Mesenteric fat pad (tissue), 1 donor: ENCODE measurements at places on chromosomes 12 and 14.

- no peak for DNase-seq
These were observed 63.2 kb downstream of the ATP2B1 start for GRCh38 chr12:89645434-89645833.

- DNase-seq = no peak
These were observed at the start of gene OAS1 for GRCh38 chr12:112906712-112907414. TSS of gene OAS1 (plus strand) at chr12:112906962. CDS start at chr12:112907040, 78 bp downstream.

- no peak for DNase-seq
These were observed 31.8 kb downstream of the CNOT2 start for GRCh38 chr12:70275045-70275444.

- DNase-seq = no peak
These were observed 57.6 kb downstream of the BRMS1L start for GRCh38 chr14:35883677-35884293.

GRCh38 chr12:30823156-30823699 lies 68.5 kb upstream of the CAPRIN2 start:
- no peak for DNase-seq

- DNase-seq = no peak
These were observed 55.1 kb downstream of the SSH1 start for GRCh38 chr12:108802101-108802961.

- DNase-seq = no peak
These were observed 113.3 kb downstream of the CALM1 start for GRCh38 chr14:90510159-90510558.

- no peak for DNase-seq
These were observed 18.5 kb downstream of the CHST11 start for GRCh38 chr12:104475271-104475670.

DNA sequence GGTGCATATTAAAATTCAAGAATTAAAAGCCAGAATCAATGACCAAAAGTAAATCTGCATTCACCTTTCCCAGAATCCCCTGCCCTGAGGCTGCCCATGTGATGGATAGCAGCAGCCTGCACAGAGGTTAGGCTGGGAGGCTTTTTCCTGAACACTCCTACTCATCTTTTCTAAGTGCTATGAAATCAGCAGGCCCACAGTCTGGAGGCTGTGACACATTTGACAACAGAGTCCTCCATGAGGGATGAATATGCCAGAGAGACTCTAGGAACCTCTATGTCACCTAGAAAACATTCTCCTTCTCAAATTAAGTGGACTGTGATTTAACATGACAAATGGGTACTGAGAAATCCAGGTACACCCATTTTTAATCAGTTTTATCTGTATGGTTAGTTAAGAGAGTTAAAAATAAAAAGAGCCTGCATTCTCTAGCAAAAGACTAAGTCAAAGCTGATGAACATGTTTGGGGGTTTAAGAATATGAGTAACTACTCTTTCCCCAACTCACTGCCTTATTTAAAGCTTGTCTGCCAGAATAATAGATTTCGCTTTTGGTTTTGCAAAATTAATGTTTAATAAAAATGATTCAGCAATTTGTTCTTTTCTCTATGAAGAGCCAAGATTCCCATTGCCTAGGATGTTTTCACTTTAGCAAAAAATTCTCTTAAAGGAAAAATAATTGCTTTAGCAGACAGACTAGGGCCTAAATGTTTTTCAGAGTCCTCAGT lies 115.0 kb downstream of the RTN1 start:
- DNase-seq = no peak

- DNase-seq = no peak
These were observed 147.6 kb downstream of the PAH start for GRCh38 chr12:102769323-102769916.
